AG10803 (cell line): ENCODE measurements at places on chromosomes 16 and 17.
A peak's percentile ranks its signal among the peaks of the same experiment; 100 is the strongest.

DNA sequence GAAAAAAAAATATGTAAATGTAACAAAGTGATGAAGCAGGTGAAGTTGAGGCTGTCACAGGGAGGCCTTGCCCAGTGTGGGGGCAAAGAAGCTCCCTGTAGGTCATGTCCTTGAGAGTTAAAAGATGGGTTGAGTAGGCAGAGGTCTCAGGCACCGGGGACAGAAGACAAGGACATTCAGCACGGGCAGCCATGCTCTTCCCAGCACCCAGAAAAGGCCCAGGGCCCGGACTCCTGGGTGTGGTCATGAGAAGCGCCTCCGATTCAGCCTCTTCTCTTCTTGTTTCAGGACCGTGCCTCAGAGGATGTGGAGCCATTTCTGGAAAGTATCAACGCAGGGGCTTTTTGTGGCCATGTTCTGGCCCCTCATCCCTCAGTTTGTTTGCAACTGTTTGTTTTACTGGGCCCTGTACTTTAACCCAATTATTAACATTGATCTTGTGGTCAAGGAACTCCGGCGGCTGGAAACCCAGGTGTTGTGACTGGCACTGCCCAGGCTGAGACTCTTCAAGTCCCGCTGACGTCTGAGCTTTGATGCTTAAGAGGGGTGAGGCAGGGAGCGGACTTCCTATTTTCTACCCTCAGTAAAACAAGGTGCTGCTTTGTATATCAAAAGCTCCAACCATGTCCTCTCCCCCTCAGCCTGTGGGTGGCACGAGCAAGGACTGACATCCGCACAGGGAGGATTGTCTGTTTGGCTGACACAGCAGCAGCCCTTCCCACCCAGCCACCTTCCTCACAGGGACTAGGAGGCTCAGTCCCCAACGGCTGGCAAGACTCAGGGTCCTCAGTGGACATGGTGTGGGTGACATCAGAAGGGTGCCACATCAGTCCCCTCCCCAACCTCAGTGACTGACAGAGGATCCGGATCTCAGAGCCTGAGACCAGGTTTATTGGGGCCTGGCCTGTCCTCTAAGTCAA, 26.5 kb downstream of the PLA2G10 start:
- DNase-seq, result no peak

DNA sequence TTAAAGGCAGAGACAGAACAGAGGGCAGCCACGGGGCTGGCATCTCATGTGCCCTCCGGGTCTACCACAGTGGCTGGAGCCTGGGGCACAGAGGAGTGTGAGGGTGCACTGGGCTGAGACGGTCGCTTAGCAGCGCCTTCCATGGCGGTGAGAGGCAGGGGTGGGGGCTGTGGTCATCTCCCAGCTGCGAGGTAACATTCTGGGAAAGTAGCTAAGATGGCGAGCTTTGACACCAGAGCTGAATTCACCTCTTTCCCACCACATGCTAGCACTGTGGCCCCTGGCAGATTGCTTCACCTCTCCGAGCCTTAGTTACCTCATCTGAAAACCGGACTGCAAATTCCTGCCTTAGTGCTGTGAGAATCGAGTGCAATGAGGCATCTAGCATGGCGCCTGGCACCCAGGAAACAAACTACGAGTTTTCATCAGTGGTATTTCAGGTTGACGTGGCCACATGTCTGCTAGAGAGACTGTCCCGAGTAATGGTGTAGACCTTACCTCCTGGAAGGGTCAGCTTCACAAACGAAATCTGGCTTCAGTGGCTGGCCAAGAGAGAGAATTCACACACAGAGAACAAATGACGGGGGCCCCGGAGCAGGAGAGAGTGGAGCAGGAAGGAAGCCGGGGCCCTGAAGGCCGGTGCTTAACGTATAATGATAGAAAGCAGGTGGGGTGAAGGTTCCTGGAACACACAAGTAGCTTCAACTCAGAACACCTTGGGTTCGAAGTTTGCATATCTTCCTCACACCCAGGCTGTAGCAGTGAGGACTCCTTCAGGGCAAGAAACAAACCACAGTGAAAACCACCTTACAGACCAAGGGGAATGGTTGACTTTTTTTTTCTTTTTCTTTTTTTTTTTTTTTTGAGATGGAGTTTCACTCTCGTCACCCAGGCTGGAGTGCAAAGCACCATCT, 63.9 kb upstream of the RPH3AL start:
- DNase-seq, result no peak

- no peak for DNase-seq
Measured at GRCh38 chr17:35062308-35062707, 1.2 kb downstream of the RFFL start.

GRCh38 chr16:1403733-1404132, 10.8 kb downstream of the UNKL start:
- DNase-seq, result no peak

- DNase-seq, result peak; percentile 28
Measured at GRCh38 chr16:70563636-70564035, 40.0 kb downstream of the SF3B3 start.

DNA sequence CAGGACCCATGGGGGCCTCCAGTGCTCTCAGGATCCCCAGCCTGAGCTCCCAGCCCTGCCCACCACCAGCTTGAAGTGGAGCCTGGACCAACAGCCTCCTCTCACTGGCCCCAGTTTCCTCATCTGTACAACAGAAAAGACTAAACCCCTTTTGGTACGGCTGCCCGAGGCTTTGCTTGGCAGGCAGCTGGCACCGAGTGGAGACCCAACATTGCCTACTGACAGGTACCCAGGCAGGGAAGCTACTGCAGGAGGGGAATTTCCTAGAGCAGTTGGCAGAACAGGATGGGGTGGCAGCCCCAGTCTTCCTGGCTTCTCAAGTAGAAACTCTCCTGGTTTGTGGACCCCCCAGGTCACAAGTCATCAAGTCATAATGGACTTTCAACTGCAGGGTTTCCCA, 14.2 kb downstream of the SREBF1 start:
- no peak for DNase-seq

DNA sequence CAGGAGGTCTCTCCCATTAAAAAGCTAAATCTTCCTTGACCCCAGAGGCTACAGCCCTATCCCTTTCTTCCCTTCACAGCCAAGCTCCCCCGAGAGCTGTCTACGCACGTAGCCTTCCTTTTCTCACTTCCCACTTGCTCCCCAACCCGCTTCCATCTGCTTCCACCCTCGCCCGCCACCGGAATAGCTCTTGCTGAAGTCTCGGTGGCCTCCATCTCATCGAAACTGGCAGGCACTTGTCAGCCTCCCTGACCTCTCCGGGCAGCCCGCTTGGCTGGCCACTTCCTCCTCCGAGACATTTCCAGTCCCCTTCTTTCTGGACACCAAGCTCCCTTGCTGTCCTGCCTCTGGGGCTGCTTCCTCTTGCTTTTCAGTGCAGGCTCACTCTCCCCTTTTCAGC, 10.7 kb upstream of the EPOP start:
- no peak for DNase-seq

- no peak for DNase-seq
Measured at GRCh38 chr16:80883159-80883642, 78.8 kb upstream of the CDYL2 start.

DNA sequence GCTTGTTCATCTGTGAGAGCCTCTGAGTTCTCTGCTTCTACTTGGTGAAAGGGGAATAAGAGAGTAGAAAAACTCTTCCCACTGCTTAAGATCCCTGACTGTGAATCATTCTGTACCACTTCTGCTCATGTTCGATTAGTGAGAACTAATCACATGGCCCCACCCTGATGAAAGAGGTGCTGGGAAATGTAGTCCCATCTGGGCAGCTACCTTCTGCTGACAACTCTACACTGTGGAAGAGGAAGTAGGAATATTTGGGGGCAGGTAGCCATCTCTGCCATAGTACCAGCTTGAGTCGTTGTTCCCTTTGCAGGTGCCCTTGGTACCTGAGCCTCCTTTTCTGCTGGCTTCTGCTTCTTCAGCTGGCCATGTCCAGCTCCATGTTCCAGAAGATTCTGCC, 29.9 kb downstream of the NKD1 start:
- DNase-seq, result no peak

- DNase-seq, result no peak
Measured at GRCh38 chr17:48173191-48173984, 65.8 kb downstream of the SNX11 start.

- peak; percentile 51 for DNase-seq
Measured at GRCh38 chr16:17802571-17802970, 331.8 kb upstream of the XYLT1 start.

- no peak for DNase-seq
Measured at GRCh38 chr17:33258296-33258695, 34.8 kb downstream of the ASIC2 start.

DNA sequence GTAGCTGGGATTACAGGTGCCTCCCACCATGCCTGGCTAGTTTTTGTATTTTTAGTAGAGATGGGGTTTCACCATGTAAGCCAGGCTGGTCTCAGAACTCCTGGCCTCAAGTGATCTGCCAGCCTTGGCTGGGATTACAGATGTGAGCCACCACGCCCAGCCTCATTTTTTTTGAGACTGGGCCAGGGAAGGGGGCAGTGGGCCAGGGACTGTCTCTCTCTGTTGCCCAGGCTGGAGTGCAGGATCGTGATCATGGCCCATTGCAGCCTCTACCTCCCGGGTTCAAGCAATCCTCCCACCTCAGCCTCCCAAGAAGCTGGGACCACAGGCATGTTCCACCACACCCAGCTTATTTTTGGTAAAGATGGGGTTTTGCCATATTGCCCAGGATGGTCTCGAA, 16.0 kb downstream of the RSL1D1 start:
- no peak for DNase-seq

DNA sequence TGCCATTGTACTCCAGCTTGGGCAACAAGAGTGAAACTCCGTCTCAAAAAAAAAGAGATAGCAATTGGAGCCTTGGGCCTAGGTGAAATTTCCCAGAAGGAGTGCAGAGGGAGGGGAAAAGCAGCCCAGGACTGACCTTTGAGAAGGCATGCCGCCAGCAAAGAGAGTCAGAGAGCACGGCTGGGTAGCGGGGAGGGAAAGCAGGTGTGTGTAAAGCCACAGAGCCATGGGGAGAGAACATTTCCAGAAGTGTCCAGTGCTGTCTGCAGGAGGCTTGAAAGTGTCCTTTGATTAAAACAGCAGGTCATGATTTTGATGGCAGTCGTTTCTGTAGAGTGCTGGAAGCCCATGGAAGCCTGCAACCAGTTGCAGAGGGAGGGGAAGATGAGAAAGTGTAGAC, 8.1 kb downstream of the C16orf54 start:
- no peak for DNase-seq

DNA sequence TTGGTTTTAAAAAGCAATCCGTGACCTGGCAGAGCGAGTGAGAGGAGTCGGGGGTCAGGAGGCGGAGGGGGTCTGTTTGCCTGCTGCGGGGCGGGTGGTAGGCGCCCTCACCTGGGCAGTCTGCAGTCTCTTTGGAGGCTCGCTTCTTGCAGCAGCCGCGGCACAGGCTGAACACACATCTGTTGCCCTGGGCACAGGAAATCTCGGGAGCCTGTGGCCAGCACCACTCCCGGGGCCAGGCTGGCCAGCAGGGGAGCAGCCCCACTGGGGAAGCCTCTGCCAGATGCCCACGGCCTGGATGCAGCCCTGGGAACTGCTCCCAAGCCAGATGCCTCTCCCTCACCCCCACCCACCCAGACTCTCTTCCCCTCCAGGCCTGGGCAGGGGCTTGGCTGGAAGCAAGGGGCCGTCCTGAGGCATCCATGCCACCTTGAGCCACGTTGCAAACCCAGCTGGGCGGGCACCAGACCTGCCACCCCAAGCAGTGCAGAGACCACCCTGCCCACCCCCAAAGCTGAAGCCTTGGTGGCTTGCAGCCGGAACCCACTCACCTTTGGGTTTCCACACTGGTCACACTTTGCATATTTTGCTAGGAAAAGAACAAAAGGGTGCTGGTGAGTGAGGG, 6.6 kb downstream of the GPS1 start:
- DNase-seq, result no peak

DNA sequence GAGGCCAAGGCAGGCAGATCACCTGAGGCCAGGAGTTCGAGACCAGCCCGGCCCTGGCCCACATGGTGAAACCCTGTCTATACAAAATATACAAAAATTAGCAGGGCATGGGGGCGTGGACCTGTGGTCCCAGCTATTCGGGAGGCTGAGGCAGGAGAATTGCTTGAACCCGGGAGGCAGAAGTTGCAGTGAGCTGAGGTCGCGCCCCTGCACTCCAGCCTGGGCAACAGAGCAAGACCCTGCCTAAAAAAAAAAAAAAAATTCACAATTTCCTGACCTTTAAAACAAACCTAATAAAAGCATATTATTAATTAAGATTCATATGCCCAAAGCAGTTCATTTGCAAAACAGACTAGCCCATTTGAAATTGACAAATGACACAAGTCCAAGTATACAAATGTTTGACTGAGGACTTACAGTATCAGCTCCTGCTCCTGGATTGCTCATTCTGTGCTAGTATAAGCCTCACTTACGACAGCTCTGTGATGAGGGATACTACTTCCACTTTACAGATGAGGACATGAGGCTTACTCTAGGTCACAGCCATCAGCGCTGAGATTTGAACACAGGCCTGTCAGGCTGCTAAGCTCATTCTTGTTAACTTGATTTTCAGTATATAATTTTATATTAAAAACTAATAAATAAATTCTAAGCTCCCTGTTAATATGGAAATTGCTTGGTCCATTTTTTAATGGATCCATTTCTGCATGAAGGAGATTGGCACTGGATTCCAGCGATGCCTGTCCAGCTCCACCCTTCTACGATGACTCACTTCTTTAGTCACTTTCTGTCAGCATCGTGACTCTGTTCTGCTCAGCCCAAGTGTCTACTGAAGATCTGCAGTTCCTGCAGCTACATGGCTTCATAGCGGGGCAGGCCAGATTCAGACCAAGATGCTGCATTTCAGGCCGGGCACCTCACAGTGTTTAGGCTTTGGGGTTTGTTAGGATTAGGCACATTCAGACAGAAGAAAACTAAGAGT, 88.2 kb downstream of the WDR59 start:
- peak; percentile 58 for DNase-seq

- no peak for DNase-seq
Measured at GRCh38 chr16:75996491-75996890, 270.2 kb upstream of the CPHXL start.

DNA sequence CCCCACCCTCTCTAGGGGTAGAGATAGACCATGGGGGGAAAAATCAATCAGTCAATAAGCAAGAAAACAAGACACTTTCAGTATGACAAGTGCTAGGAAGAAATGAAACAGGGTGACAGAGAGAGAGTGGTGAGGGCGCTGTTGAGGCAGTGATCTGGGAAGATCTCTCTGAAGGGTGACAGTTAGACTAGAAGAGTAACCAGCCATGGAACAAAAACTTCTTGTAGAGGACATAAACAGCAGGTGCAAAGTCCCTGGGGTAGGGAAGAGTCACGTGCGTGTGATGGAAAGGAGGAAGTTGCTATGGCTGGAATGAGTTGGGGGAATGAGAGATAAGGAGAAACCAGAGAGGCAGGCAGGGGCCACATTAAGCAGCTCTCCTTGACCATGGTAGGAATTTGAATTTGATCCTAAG, 16.8 kb upstream of the EMP2 start:
- no peak for DNase-seq

GRCh38 chr17:28182559-28182958, 136.4 kb upstream of the TMEM97 start:
- no peak for DNase-seq

DNA sequence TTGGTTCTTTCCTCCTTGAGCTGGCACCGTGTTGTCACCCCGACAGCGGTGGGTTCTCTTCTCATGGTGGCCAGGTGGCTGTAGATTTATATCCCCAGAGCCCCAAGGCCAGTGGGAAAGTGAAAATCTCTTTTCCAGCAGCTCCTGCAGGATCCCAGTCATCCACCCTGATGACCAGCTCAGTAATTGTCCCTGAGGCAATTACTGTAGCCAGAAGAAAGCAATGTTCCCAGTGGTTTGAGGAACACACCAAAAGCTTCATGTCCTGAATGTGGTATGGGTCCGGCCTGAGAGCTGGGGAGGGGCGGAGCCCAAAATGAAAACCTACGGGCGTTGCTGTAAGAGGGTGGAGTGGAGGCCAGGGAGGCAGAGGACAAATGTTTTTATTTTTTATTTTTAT, 69.0 kb downstream of the WSB1 start:
- DNase-seq, result no peak
